ENCODE measurements at places on chromosomes 1 and 21. TPM values are rescaled to one million over a fixed set of nuclear protein-coding genes. Genes with fewer than 3 reads are reported as not detected.

GRCh38 chr1:59412718-59413326 lies 115.9 kb downstream of the FGGY start:
- no peak for DNase-seq
- H3K27ac ChIP-seq, result no peak overlapping the region
- H3K4me1 ChIP-seq, result peaks cover 3% of the 10 kb centered on the region
- no peaks in the 10 kb centered on the region for H3K27me3 ChIP-seq

- peaks cover 2% of the 10 kb centered on the region for H3K36me3 ChIP-seq
- no peak for DNase-seq
- H3K4me3 ChIP-seq, result no peak overlapping the region
- peaks cover 8% of the 10 kb centered on the region for H3K4me1 ChIP-seq
- no peak overlapping the region for H3K27ac ChIP-seq
Measured at GRCh38 chr1:155645648-155646047, 35.6 kb downstream of the MSTO1 start.

The OR2L3 gene
- polyA plus RNA-seq, result not detected

The UQCRHL gene
- 2.6 TPM for polyA plus RNA-seq
